Left lung (tissue), 14 donors: ENCODE measurements at places on chromosomes 5 and 9. TPM values are rescaled to one million over a fixed set of nuclear protein-coding genes. Genes with fewer than 3 reads are reported as not detected.

GRCh38 chr9:21833090-21833801 is 30.8 kb downstream of the MTAP start:
- peaks cover 34% of the 10 kb centered on the region for H3K36me3 ChIP-seq
- no peak overlapping the region for H3K4me3 ChIP-seq
- peak overlapping the region; percentile 65 for H3K27ac ChIP-seq
- peaks cover 34% of the 10 kb centered on the region for H3K4me1 ChIP-seq
- no peak for DNase-seq
- no peaks in the 10 kb centered on the region for H3K27me3 ChIP-seq

- no peak for DNase-seq
- H3K36me3 ChIP-seq = no peaks in the 10 kb centered on the region
- no peak overlapping the region for H3K27ac ChIP-seq
- H3K4me1 ChIP-seq = no peaks in the 10 kb centered on the region
These were observed 21.7 kb upstream of the BARHL1 start for GRCh38 chr9:132560616-132561202.

- peaks cover 28% of the 10 kb centered on the region for H3K4me1 ChIP-seq
- H3K27ac ChIP-seq = no peak overlapping the region
- no peak overlapping the region for H3K4me3 ChIP-seq
- no peak for DNase-seq
- H3K27me3 ChIP-seq = no peaks in the 10 kb centered on the region
- no peaks in the 10 kb centered on the region for H3K36me3 ChIP-seq
These were observed 87.3 kb upstream of the SLC44A1 start for GRCh38 chr9:105157171-105157583.

DNA sequence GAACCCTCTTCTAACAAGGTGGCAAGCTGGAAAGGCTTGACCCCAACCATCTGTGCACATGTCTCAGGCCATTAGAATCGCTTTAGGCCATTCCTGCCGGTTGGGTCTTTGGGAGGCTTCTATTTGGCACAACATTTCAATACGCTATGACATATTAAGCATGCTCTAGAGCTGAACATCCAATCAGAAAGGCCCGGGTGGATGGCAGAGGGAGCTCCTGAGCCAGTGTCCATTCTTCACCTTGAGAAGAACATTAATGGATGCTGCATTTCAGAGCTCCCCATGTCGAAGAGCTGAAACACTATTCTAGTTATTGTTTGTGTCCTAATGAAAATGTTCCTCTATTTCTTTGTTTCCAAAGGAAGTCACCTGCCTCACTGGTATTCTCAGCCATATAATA is 12.8 kb downstream of the SPATA9 start:
- H3K27me3 ChIP-seq = no peaks in the 10 kb centered on the region
- H3K4me1 ChIP-seq = no peaks in the 10 kb centered on the region
- no peak overlapping the region for H3K4me3 ChIP-seq

- H3K36me3 ChIP-seq = no peaks in the 10 kb centered on the region
- DNase-seq = no peak
- H3K4me3 ChIP-seq = no peak overlapping the region
- H3K27me3 ChIP-seq = no peaks in the 10 kb centered on the region
These were observed 210.2 kb upstream of the ACTBL2 start for GRCh38 chr5:57692582-57693487.

DNA sequence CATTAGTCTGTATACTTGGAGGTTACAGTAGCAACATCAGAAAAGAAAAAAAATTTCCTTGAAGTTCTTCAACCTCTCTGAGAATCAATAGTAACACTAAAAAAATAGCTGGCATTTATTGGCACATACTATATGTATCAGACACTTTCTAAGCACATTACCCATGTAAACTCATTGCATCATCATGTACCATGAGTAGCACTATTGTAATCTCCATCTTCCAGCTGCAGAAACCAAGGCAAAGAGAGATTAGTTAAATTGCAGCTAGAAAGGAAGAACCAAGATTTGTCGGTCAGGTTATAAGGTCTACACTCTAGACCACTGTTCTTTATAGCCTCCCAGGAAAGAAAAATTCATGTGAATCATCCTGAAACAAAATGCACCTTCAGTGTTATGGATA is 31.4 kb upstream of the RAB3C start:
- no peaks in the 10 kb centered on the region for H3K36me3 ChIP-seq
- no peak overlapping the region for H3K4me3 ChIP-seq
- no peaks in the 10 kb centered on the region for H3K27me3 ChIP-seq
- no peak for DNase-seq

GRCh38 chr5:77210964-77211690 is 647 bp downstream of the PDE8B start:
- H3K27ac ChIP-seq = no peak overlapping the region
- peak overlapping the region; percentile 31 for H3K4me3 ChIP-seq
- no peak for DNase-seq
- H3K4me1 ChIP-seq = peaks cover 12% of the 10 kb centered on the region
- H3K36me3 ChIP-seq = no peaks in the 10 kb centered on the region
- H3K27me3 ChIP-seq = peaks cover 44% of the 10 kb centered on the region

- H3K36me3 ChIP-seq = no peaks in the 10 kb centered on the region
- peak; percentile 23 for DNase-seq
- peak overlapping the region; percentile 44 for H3K4me3 ChIP-seq
- H3K27me3 ChIP-seq = peaks cover 50% of the 10 kb centered on the region
- H3K27ac ChIP-seq = no peak overlapping the region
These were observed 814 bp downstream of the KIF12 start for GRCh38 chr9:114098021-114098935.

GRCh38 chr5:71703941-71704340 is 15.1 kb upstream of the CARTPT start:
- H3K36me3 ChIP-seq = no peaks in the 10 kb centered on the region
- no peak overlapping the region for H3K27ac ChIP-seq
- no peak for DNase-seq
- no peaks in the 10 kb centered on the region for H3K27me3 ChIP-seq
- H3K4me3 ChIP-seq = no peak overlapping the region

DNA sequence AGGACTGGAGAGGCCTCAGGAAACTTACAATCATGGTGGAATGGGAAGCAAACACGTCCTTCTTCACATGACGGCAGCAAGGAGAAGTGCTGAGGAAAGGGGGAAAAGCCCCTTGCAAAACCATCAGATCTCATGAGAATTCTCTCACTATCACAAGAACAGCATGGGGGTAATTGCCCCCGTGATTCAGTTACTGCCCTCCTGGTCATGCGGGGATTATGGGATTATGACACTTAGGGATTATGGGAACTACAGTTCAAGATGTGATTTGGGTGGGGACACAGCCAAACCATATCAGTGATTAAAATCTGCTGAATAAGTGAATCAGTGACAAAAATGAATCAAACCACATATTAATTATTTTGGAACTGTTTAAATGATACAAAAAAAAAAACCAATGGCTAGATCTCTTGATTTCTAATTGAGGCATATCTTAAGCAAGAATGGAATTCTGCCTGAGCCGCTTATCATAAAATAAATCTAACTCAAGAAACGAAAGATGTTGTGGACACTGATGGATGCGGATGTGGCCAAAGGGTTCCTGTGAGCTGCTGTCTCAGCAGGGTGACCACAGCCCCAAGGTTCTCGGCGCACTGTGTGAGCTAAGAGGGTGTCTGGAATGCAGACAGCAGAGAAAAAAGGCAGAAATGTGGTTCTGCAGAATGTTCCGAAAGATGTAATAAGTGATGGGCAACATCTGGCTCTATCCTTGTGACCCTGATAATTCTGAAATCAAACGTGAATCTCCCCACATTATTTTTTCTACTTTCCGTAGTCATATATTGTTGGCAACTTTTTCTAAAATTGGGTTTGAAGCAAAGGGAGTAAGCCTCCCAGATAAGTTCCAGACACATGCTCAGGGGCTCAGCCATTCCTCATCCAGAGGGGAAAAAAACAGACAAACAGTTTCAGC is 107.2 kb upstream of the ICE1 start:
- DNase-seq = no peak
- H3K27ac ChIP-seq = peak overlapping the region; percentile 7
- H3K4me3 ChIP-seq = no peak overlapping the region
- no peaks in the 10 kb centered on the region for H3K36me3 ChIP-seq
- no peaks in the 10 kb centered on the region for H3K27me3 ChIP-seq
- H3K4me1 ChIP-seq = no peaks in the 10 kb centered on the region

ADAMTS12 gene
- 11.6 TPM for total RNA-seq

AFAP1L1 gene
- total RNA-seq = 14.2 TPM

GPR151 gene
- total RNA-seq = not detected

RASA1 gene
- total RNA-seq = 27.7 TPM
